ENCODE measurements at places on chromosomes 1 and 21.

DNA sequence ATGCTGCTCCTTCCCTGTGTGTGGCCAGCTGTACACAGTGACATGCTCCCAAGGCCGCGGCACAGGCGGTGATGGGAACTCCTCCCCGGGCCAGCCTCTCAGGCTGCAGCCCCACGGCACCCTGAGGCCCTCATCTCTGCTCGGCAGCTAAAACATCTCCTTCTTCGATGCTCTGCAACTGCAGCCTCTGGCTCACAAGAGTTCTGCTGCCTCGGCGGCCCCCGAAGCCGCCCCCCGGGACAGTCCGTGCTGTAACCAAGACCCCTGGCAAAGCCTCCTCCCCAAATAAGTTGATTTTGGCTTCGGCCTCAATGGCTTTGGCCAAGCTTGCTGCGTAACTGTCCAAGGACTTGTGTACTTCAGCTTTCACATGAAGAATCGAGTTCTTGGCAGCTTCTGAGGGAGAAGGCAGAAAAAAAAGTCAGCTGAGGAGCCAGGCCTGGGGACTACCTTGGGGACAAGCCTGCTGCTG is 51.3 kb downstream of the GPR161 start:
- DNase-seq: no peak

- DNase-seq: no peak
Measured at GRCh38 chr1:179742717-179743678, at the start of gene FAM163A. Gene FAM163A (plus strand): TSS chr1:179743291. CDS start chr1:179813098, 69,807 bp downstream.

DNA sequence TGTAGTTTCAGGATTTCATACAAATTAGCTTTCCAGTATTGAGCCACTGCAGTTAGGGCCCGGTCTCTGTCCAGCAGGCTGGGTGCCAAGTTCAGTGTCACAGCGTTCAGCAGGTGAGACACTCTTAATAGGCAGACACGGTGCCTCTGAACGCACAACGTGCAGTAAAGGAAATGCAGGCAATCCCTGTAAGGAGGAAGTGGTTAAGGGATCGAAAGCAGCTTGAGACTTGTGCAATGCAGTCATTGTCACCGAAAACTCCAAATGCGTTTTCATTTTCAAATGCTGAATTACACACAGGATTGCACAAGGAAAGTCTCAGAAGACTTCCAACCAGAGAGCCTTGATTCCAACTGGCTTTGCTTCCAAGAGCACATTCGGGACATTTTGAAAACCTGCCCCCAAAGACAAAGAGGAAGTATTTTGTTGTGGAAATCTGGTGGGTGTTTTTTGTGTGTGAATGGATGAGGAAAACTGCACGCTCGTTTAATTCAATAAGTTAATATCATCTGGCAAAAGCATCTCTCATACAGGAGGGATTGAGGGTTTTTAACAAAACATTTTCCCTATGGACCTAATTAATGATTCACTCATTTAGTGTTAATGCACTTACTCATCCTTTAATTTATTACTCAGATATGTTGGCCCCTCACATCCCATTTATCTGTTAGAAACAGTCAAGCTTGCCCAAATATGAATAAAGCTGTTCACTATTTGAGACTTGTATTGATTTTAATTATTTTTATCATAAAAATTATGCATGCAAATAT is 61.6 kb downstream of the PTGS2 start:
- no peak for DNase-seq

DNA sequence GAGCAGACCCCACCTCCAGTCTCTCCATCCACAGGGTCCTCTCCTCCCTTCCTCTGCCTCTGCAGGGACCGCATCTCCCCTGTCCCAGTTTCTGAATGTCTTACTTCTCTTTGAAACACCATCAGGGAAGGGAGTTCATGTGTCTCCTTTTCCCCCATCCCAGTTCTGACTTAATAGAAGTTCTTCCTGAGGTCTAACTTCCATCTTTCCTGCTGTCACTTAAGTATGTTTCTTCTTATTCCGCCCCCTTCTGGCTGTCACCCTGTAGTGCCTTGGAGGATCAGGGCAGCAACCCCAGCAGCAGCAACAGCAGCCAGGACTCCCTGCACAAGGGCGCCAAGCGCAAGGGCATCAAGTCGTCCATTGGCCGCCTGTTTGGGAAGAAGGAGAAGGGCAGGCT is 29.3 kb downstream of the MYOG start:
- DNase-seq: no peak

GRCh38 chr1:16342331-16343062 is 9.8 kb downstream of the FBXO42 start:
- DNase-seq: no peak

- no peak for DNase-seq
Measured at GRCh38 chr1:204513117-204513716, 3.0 kb upstream of the MDM4 start.

DNA sequence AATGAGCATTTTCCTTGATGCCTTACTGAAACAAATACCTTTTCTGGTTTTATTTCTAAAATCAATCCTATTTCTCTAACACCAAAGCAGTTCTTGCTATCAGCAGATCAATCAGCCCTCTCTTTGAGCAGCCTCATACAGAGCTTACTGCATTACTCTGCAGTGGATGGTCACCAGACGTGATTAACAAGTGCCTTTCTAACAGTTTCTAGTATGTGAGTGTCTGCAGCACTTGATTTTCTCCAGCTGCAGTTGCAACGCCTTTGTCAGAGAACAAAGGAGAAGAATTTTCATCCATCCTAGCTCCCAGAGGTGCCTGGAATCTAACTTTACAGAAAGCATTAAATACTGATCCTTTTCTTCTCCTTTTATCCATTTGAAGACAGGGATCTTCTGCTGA is 177.3 kb upstream of the SGIP1 start:
- no peak for DNase-seq

DNA sequence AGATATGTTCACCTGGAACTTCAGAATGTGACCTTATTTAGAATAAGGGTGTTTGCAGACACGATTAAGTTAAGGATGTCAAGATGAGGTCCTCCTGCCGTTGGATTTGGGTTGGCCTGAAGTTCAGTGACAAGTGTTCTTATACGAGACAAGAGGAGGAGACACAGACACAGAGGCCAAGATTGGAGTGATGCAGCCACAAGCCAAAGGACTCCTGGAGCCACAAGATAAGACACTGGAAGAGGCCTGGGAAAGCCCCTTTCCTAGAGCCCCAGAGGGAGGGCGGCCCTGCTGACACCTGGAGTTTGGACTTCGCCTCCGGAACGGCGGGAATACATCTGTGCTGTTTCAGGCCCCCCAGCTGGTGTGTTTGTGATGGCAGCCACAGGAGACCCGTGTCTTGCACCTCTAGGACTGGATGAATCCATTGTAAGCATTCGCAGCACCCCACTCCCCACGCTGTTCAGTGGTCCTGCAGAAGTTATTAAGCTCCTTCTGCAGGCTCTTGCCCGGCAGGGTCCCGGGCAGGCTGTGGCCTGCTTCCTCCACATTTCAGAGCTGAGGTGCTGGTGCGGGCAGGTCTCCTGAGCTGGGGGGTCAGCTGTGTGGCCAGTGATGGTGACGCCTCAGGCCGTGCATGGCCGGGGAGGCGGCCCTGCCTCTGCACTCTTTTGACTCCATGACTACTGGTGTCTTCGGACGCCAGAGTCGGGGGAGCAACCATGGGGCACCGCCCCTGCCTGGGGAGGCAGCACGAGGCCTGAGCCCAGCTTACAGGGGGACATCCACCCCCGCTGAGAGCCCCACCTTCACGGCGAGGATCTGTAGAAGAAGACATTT is 34.6 kb downstream of the UMODL1 start:
- DNase-seq: no peak

DNA sequence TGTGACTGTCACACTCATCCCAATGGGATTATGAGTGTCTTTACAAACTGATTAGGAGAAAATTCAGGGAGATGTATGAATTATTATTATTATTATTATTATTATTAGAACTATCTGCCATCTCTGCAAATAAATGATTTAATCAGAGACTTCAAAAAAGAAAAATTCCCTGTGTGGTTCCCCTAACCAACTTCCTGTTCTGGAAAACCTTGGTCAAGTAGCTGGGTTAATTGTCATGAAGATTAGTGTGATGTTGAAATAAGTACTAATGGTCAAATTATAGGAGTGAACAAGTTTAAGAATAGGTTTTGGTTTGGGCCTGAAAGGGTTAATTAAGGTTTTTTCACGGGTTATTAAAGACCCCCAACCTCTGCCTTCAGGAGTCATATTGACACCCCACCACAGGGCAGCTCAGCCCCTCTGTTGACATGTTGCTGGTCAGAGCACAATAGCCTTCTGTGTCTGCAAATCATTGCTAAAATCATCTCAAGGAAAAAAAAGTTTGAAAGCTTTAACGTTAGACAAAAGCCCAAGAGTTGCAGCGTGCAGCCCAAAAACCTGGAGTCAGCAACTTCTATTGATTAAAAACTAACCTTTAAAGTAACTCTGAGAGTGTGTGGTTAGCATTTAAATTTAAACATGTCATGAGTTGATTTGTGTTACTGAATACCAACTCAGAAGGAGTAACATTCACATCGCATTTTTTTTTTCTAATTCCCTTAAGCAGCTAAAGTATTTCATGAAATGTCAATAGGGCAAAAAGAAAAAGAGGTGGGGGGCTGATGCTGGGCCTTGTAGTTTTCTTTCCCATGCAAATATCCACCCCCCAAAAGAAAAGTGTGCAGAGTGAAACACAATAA is 272.5 kb downstream of the TM2D1 start:
- no peak for DNase-seq

DNA sequence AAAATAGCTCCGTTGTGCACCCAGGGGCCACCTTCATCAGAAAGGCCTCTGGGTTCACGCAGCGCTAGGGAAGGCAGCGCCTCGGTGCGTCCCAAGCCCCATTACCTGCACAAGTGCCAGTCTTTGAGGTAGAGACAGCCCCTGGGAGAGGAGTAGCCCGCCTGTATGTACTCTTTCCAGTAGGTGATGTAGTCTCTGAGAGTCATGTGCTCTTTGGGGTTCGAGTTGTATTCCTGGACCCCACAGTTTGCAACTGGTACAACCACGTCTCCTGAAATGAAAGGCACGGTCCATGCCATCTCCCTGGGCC is 601 bp downstream of the JMJD4 start:
- no peak for DNase-seq

DNA sequence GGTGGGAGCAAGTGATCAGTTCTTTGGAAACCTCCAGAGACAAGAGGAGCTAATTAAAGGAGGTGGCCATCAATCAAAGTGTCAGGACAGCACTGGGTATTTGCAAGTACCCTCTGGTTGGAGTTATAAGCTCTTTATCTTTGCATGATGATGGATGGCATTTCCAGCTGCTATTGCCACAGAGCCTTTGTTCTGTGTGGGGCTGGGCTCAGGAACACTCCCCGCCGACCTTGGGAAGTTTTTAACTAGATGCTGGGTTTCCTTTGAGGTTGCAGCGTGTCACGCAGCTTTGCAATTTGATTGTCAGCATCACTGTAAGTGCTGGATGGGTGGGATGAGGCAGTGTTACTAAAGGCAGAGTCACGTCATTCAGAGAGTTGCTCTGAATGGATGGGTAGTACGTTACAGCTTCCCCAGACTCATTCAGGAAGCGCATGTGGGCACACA is 68.9 kb downstream of the CNIH3 start:
- DNase-seq: no peak

GRCh38 chr1:15028102-15028501 is 125.4 kb upstream of the TMEM51 start:
- no peak for DNase-seq

DNA sequence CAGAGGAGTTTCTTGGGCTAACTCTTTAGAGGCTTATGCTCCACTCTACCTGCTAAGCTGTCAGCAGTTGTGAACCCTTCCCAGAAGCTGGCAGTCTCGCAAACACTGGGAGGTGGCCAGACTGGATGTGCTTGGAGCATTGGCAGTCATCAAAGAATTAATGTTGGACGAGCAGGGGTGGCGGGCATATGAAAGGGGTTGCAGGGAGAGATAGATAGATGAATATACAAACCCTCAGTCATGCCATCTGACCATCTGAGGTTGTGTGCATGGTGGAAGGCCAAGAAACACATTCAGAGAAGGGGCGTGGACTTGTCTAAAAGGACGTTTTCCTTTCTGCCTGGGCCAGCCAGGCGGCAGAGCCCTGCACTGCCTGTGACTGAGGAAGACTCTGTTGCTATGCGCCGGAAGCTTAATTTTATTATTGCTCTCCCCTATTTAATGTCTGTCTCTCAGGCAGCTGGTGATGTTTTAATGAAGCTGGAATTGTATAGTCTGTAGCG is 164.4 kb downstream of the PBX1 start:
- no peak for DNase-seq

DNA sequence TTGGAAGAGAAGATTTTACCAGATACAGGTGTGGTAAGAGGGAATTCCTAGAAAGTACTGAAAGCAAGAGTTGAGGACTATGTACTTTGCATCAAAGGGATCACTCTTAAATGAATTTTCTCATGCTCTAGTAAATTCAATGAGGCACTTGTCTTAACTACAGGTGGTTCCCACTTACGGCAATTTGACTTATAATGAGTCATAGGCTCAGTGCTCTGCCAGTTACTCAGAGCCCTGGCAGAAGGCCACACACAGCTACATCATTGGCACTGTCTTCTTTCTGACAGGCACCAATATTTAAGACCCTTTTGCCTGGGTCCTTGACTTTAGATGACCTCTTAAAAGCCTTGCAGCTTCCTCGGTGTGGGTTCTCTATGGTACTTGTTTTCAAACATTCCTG is 15.9 kb upstream of the ADAMTS5 start:
- no peak for DNase-seq

DNA sequence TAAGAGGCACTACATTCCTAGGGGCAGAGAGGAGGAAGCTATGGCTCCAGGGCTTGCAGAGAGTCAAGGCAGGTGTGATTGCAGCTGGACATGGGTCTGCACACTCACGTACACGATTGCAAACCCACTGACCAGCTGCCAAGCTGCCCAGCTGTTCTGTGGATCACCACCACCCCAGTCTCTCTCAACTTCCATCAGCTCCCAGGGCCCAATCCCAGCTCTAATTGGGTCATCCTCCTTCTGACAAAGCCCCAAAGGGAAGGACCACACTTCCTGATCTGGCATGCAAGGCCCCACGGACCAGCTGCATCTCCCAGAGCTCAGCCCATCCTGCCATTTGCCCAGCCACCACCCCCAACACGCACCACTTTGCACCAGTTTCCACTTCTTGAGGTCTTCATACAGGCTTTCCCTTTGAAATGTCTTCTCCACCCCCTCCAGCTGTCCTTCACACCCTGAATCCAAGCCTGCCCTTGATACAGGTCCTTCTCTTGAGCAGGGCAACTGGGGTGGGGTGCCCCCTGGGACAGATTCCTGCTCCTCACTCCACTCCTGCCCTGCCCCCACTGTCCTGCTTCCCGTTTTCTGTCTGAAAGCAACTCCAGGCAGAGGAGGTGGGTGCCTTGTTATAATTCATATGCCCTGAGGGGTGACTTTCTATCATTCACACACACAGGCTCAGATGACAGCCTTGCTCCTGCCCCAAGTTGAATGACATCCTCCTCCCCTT is 179.4 kb upstream of the EDN2 start:
- DNase-seq: no peak

GRCh38 chr1:4595341-4596225 is 58.8 kb upstream of the AJAP1 start:
- DNase-seq: no peak

DNA sequence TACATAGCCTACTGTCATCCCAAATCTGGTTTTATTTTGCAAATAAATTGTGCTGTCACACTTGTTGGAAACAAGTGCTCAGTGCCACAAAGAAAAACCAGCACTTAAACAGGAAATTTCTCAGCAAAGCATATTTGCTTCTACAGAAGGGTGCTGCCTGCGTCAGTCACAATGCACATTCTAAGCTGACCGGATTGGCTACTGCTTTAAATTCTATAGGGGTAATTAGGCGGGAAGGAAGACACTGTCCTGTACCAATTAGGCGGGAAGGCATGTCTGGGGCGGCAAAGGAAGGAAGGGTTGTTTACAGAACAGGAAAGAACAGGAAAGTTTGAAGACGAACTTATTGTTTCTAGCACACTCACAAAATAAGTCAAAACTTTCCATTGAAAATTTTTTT is 2.8 kb downstream of the IFI16 start:
- no peak for DNase-seq

Data from cortex of kidney (tissue), 1 donor.